A549 treated with Hydrocortisone at 1 μM for 4 hours (cell line): ENCODE measurements at places on chromosomes 11 and 22. TPM values are rescaled to one million over a fixed set of nuclear protein-coding genes. Genes with fewer than 3 reads are reported as not detected.

The NAALADL1 gene
- total RNA-seq: not detected in 5 replicates

The SCT gene
- not detected in 5 replicates for total RNA-seq

The TRPM5 gene
- not detected in 5 replicates for total RNA-seq

The OR2D2 gene
- total RNA-seq: not detected in 5 replicates

The OR10AG1 gene
- not detected in 5 replicates for total RNA-seq

The OR4X2 gene
- not detected in 5 replicates for total RNA-seq

The MN1 gene
- 2.7 to 4.2 TPM (median 3.1 TPM) in 5 replicates for total RNA-seq

The SLC22A25 gene
- total RNA-seq: not detected in 5 replicates

The SYT9 gene
- total RNA-seq: 0.07 to 0.22 TPM (median 0.17 TPM) in 5 replicates

The PHLDB1 gene
- total RNA-seq: 7.3 to 11.2 TPM (median 8.5 TPM) in 5 replicates

The RAPSN gene
- total RNA-seq: 0.09 to 0.24 TPM (median 0.18 TPM) in 4 of 5 replicates, not detected in the other

The PLA2G3 gene
- total RNA-seq: not detected in 5 replicates

The APLNR gene
- total RNA-seq: 0.06 to 0.07 TPM in 2 of 5 replicates, not detected in the others

The HIPK3 gene
- total RNA-seq: 11.7 to 19.4 TPM (median 16.8 TPM) in 5 replicates

The PTPRCAP gene
- total RNA-seq: 0.17 to 0.37 TPM (median 0.28 TPM) in 5 replicates

The FBLN1 gene
- 45.7 to 57.5 TPM (median 54.3 TPM) in 5 replicates for total RNA-seq

The GLB1L3 gene
- total RNA-seq: 0.03 TPM in 1 of 5 replicates, not detected in the others

The TPBGL gene
- total RNA-seq: 0.09 to 0.28 TPM (median 0.14 TPM) in 5 replicates

The PHOX2A gene
- not detected in 5 replicates for total RNA-seq

The C22orf31 gene
- not detected in 5 replicates for total RNA-seq

The KRTAP5-7 gene
- not detected in 5 replicates for total RNA-seq
